ENCODE measurements at places on chromosomes 11 and 22. TPM values are rescaled to one million over a fixed set of nuclear protein-coding genes. Genes with fewer than 3 reads are reported as not detected.

The YPEL1 gene
- 1.8 TPM for total RNA-seq

The CASP1 gene
- total RNA-seq, result 35.7 TPM

The OR51B4 gene
- total RNA-seq, result not detected

The PARVG gene
- 2.7 TPM for total RNA-seq

The MS4A3 gene
- not detected for total RNA-seq

The SAA2 gene
- not detected for total RNA-seq

The HBG1 gene
- not detected for total RNA-seq

The BCO2 gene
- 1.2 TPM for total RNA-seq

The MRGPRX2 gene
- total RNA-seq, result not detected

The CDKN1C gene
- 49.0 TPM for total RNA-seq

The RHOG gene
- total RNA-seq, result 42.0 TPM

The MISFA gene
- total RNA-seq, result not detected

The TRPC6 gene
- total RNA-seq, result 28.3 TPM

The POGLUT3 gene
- total RNA-seq, result 7.5 TPM

The TSGA10IP gene
- total RNA-seq, result not detected

The LMO1 gene
- total RNA-seq, result 6.2 TPM

The FGF3 gene
- total RNA-seq, result not detected

The APOBEC3F gene
- total RNA-seq, result 2.0 TPM

The TTC38 gene
- total RNA-seq, result 38.9 TPM

The DDX25 gene
- 0.15 TPM for total RNA-seq

The LRRC56 gene
- 2.4 TPM for total RNA-seq

The NXPE1 gene
- not detected for total RNA-seq

The DDI1 gene
- total RNA-seq, result not detected

The KCNK4 gene
- not detected for total RNA-seq

The OR52I2 gene
- not detected for total RNA-seq

The MCAM gene
- total RNA-seq, result 139 TPM

The OR2D2 gene
- not detected for total RNA-seq

The CHRDL2 gene
- total RNA-seq, result not detected

The KRTAP5-11 gene
- not detected for total RNA-seq

The TCN2 gene
- 12.1 TPM for total RNA-seq

The LRRN4CL gene
- total RNA-seq, result 3.3 TPM

The SMIM38 gene
- total RNA-seq, result 3.1 TPM

The APOA5 gene
- total RNA-seq, result not detected

The MAP4K2 gene
- 20.4 TPM for total RNA-seq

The ESAM gene
- 11.0 TPM for total RNA-seq

The TYR gene
- total RNA-seq, result 9.2 TPM

The NEU3 gene
- 19.4 TPM for total RNA-seq

The PATE2 gene
- not detected for total RNA-seq

The BTG4 gene
- total RNA-seq, result not detected

The PANX2 gene
- 1.8 TPM for total RNA-seq

The RAB3IL1 gene
- 2.9 TPM for total RNA-seq

The WT1 gene
- total RNA-seq, result not detected

The OR8G1 gene
- not detected for total RNA-seq

The PRSS23 gene
- total RNA-seq, result 17.7 TPM

The C11orf54 gene
- total RNA-seq, result 20.7 TPM

The MMP11 gene
- total RNA-seq, result 3.9 TPM

The RRAS2 gene
- total RNA-seq, result 26.1 TPM

The OR5A1 gene
- total RNA-seq, result 0.04 TPM

The SGSM1 gene
- total RNA-seq, result 1.7 TPM

The OR8K3 gene
- total RNA-seq, result not detected

The MUC6 gene
- 0.04 TPM for total RNA-seq

The PDGFD gene
- total RNA-seq, result 4.5 TPM

The TTC28 gene
- total RNA-seq, result 8.1 TPM

The OR2AG2 gene
- total RNA-seq, result not detected

The CDC45 gene
- total RNA-seq, result 0.72 TPM

The SSTR3 gene
- total RNA-seq, result not detected

The SCGB2A2 gene
- 2,318 TPM for total RNA-seq

The ZNHIT2 gene
- total RNA-seq, result 18.5 TPM
